ENCODE measurements at places on chromosomes 7 and 10.

DNA sequence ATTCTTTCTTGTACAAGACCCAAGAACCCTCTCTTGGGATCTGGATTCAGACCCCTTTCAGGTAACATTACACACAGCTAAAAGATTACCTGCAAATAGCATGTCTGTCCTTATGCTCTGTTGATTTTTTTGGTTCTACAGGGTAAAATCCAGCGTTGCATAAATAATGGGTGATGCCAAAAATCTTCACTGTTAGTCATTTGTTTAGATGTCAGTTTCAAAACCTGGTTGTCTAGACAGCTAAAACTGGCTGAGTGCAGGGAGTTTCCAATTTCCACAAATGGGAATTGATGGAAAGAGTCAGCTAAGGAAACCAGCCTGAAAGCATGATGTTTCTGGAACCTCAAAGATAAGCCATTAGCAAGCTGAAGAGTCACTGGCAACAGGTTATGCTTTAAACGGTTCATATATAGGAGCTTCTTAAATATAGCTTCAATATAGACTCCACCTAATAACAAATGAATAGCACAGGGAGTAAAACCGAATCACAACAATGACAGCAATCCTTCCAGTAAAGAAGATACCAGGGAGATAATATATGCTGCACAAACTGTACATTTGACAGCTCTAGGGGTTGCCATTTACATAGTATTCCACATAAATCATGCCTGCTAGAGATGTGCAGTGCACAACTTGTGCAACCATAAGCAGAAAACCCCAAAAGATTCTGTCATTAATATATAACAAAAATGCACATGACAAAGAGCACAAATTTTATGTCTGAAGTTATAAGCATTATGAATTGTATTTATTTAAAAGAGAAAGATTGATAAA lies 20.4 kb downstream of the CCDC71L start:
- DNase-seq, result no peak

- peak; percentile 76 for DNase-seq
Observed at GRCh38 chr10:46028584-46029460, 1.6 kb downstream of the NCOA4 start.

DNA sequence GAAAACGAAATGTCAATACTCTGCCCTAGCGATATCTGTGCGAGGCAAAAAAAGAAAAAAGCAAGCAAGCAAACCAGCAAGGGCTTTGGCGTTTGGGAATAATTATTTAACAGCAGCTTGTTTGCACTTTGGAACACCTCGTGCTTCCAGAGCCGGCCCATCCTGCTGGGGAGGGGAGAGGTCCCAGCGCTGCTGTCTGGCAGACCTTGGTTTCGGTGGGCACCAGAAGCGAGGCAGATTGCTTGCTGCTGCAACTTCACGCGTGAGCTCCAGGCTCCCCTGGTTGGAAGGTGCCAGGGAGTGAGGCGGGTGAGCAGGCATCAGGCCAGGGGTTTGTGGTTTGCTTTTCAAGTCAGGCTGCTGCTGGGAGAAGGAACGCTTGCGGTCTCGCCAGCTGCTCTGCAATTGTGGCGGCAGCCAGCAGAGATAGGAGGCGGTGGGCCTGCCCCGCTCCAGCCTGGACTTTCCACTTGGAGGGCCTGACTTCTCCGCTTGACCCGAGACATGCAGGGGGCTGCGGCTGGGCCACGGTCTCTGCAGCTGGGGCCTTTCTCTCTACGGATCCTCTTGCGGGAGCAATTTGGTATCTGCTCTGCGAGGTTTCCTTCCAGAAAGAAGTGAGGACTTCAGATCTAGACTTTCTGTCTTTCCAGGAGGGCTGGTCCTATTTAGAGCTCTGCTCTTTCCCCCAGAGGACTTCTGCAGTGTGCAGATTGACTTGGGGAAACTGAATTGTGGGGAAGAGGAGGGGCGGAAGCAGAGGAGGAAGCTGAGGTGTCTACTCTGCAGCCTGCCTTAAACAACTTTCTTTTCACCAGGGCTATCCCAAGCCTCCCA lies 131.4 kb downstream of the PRPF18 start:
- DNase-seq, result no peak

DNA sequence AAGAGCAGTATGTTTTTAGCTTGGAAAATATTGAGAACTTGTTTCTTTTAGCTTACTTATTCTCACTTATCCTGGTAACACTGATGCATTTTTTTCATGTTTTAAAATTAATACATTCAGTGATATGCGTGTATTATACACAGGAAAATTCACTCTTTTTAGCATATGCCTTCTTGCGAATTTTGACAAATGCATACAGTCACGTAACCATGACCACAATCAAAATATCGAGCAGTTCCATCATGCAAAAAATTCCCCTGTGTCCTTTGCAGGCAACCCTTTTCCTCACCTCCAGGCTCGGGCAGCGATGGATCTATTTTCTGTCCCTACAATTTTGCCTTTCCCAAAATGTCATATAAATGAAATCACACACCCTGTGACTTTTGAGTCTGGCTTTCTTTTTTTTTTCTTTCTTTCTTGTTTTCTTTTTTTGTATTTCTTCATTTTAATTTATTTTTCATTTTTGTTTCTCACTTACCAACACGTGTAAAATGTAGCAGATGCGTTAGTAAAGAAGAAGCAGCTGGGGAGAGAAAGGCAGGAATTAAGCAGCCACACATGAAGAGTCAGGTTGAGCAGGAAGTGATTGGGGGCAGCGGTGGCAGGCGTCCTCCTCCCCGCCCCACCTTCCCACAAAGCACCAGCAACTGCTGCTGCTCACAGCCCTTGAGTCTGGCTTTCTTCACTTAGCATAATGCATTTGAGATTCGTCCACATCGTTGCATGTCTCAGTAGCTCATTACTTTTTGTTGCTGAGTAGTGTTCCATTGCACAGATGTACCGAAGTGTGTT lies 29.9 kb downstream of the ADRB1 start:
- DNase-seq, result no peak

- no peak for DNase-seq
Observed at GRCh38 chr10:124340033-124340760, 78.5 kb downstream of the OAT start.

Measured in T-helper 2 cell (primary cell).